ENCODE measurements at places on chromosomes 16 and 17.
A peak's percentile ranks its signal among the peaks of the same experiment; 100 is the strongest.

- no peak for DNase-seq
Observed at GRCh38 chr17:73265646-73266640, 4.3 kb upstream of the CPSF4L start.

- no peak for DNase-seq
Observed at GRCh38 chr16:58048494-58049231, 23.1 kb downstream of the MMP15 start.

DNA sequence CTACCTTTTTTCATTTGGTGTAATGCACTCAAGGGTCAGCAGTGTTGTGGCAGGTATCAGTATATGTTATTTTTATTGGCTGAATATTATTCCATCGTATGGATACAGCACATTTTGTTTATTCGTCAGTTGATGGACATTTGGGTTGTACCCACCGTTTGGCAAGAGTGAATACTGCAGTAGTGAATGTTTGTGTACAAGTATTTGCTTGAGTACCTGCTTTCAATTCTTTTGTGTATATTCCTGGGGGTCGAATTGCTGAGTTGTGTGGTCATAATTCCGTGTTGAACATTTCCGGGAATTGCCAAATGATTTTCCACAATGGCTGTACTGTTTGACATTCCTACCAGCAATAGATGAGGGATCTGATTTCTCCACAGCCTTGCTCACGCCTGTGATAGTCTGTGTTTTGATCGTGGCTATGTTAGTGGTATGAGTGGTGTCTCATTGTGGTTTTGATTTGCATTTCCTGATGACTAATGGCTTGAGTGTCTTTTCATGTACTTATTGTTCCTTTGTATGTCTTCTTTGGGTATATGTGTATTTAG lies 108.4 kb downstream of the OR1D5 start:
- peak; percentile 93 for DNase-seq

- DNase-seq, result peak; percentile 13
Observed at GRCh38 chr17:73142872-73143381, 21.9 kb upstream of the SSTR2 start.
